ENCODE measurements at places on chromosomes 3 and 15.
A peak's percentile ranks its signal among the peaks of the same experiment; 100 is the strongest.

DNA sequence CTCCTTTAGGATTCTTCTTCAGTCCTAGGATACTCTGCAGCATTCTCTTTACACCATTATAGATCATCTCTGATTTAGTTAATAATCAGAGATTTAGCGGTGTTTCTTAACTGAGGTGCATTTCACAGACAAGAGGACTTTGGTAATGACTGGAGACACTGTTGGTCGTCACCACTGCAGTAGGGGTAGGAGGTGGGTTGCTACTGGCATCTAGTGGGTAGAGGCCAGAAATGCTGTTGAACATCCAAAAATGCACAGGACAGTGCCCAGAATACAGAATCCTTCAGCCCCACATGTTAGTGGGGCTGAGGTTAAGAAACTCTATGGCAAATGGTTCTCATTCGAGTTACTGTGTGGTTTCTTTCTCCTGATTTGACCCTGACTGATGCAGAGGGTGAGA lies 80.4 kb upstream of the LMCD1 start:
- no peak for DNase-seq

DNA sequence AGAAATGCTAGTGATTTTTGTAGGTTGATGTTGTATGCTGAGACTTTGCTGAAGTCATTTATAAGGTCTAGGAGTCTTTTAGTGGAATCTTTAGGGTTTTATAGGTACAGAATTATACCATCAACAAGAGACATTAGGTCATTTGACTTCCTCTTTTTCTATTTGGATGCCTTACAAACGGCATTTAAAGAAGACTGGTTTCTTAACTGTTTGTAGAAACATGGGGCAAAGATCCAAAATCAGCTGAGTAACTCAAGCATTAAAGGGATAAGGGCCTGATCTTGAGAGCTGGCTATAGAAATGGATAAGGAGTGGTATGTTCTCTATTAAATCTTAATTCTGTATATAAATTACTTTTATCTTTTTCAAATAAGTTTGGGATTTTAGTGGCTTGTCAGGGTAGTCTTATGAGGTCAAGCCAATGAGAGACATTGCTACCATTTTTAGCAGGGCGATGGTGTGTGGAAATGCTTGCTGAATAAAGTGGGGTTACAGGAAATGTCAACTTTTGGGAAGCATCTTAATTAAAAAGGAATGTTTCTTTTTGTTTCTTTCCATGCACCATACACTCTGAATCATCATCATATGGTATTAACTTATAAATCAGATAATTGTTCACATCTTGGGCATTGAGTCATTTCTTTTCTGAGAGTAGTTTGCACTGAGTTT lies 197.7 kb upstream of the GBE1 start:
- no peak for DNase-seq

GRCh38 chr3:126524429-126524988 lies 554 bp downstream of the CHST13 start:
- peak; percentile 86 for DNase-seq

DNA sequence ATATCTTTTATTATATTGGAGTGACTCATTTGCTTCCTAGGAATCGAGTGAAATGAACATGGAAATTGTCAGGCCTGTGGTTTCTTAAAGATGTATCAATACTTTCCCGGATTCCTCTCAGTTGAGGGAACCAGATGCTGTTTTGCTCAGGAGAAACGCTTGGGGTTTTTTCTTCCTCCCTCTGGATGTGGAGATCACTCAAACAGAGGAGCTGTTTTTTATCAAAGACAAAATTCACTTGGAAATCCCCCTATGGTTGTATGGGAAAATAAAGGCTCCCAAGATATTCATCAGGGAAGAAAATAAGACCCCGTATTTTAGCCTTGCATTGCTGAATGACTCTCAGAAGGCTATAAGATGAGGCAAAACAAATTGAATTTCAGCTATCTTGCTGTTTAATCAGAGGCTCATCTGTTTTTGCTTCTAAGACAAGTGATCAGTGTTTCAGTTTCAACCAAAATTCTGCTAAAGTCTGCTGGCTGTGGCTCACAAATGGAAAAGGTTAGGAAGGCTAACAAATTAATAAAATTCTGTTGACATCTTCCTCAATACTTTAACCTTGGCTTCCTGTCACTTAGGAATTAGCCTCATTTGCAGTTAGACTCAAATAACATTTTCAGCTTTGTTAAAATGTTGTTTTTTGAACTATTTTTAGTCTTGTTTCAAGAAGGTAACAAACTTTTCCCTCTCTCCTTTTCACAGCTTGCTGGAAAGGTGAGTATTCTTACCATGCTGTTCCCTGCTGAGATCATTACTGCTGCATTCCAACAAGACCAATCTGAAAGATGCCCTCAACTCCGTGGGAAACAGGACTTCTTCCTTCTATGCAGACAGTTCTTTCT lies 83.6 kb downstream of the COL6A5 start:
- DNase-seq = no peak

Measured in SK-N-SH (cell line).